HT-29 (cell line): ENCODE measurements at places on chromosomes 12 and 14. TPM values are rescaled to one million over a fixed set of nuclear protein-coding genes. Genes with fewer than 3 reads are reported as not detected.

- DNase-seq = no peak
These were observed 65.6 kb downstream of the FERMT2 start for GRCh38 chr14:52885230-52885629.

DNA sequence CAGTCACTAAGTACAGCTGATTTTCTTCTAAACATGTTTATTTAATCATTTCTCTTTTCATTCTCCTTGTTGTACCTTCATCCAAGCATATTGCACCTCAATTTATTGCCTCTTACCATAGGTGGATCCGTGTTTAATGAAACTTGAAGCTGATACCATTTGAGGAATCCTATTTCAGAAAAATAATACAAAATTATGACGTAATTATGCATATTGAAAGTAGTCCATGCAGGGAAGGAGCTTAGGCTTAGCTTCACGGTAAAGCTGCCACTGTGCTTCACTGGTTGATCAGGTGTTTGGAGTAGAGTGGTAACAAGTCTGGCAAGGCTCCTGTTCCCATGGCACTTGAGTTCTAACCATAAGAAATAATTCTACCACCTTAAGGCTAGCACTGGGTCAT lies 61.0 kb upstream of the CLEC14A start:
- DNase-seq = no peak

GRCh38 chr12:75553836-75554555 lies 42.6 kb upstream of the KRR1 start:
- no peak for DNase-seq

DNA sequence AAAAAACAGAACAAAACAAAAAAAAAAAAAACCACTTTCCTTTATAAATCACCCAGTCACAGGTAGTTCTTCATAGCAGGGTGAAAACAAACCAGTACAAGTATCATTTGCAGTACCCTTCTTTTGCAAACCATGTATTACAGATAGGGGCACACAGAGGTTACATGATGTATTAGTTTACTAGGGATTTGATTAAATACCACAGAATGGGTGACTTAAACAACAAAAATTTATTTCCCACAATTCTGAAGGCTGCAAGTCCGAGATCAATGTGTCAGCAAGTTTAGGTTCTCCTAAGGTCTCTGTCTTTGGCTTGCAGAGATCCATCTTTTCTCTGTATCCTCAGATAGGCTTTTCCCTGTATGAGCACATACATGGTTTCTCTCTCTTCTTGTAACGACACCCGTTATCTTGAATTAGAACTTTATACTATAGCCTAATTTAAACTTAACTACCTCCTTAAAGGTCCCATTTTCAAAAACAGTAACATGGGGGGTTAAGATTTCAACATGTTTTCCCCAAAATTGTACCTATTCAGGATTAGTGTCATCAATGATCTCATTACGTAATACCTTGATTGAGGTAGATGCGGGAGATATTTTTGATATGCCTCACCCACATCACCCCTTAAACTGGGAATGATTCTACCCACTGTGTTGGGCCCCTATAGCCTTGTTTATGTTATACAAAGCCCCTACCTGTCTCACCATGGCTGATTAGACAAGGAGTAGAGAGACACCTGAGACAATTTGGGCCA lies 3.5 kb upstream of the CEP128 start:
- no peak for DNase-seq

GRCh38 chr14:99312106-99312505 lies 40.1 kb upstream of the BCL11B start:
- DNase-seq = no peak

GRCh38 chr12:4431866-4432265 lies 13.7 kb downstream of the FGF6 start:
- no peak for DNase-seq

DNA sequence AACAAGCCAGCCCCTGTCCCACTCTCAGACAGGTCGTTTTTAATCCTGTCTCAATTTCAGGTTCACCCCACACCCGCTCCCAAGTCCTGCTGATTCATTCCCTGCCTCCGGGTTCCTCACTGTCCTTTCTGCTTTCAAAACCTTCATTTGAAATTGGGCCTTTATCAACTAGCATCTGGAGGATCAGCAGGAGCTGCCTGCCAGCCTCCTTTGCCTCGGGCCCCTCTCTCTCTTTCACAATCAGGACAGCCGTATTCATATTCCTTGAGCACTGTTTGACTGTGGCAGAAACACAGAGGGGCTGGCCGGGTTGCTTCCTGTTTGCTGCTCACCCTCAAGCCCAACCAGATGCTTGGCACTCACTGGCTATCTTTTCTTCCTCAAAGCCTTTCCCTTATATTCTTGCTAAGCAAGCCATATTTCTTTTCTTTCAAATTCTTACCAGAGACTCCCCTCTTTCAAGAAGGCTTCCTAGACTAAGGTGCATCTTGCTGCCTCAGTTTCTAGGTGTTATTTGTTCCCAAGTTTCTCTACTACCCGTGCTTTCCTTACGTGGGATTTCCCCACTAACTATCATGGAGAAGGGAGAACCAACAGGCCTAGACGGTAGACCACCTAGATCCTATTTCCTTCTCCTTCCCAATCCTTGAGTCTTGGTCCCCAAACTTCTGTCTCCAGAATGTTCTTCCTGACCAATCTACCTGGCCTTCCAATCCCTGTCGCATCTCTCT lies 3.0 kb downstream of the GALNT6 start:
- no peak for DNase-seq

- no peak for DNase-seq
These were observed at the start of gene ARHGAP9 for GRCh38 chr12:57479376-57480115. TSS of gene ARHGAP9 (minus strand) at chr12:57479866. CDS start at chr12:57479406, 460 bp downstream.

DNA sequence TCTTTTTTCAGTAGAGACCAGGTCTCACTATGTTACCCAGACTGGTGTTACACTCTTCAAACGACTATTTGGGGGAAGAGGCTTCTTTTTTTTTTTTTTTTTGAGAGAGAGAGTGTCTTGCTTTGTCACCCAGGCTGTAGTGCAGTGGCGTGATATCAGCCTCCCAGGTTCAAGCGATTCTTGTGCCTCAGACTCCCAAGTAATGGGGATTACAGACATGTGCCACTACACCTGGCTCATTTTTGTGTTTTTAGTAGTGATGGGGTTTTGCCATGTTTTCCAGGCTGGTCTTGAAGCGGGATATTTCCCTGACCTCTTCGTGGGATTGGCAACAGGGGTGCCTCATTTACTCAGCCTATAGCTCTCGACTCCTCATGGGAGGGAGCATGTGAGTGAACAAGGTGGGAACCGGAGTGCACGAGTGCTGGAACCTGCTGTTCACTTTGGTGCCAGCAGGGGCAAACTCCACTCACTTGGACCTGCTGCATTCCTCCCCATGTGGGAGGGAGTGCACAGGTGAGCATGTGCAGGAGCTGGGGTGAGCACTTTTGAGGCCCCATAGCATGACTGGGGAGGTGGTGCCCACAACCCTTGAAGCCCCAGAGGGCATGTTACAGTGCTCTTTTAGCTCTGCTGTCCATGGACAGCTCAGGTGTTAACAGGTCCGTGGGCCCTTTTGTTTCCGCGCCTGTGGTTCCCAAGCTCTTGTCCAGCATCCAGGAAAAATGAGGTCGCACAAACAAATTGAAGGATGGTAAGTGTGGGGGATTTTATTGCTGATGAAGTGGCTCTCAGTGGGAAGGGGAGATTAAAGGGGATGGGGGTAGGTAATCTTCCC lies 79.1 kb upstream of the HECTD1 start:
- DNase-seq = peak; percentile 52

DNA sequence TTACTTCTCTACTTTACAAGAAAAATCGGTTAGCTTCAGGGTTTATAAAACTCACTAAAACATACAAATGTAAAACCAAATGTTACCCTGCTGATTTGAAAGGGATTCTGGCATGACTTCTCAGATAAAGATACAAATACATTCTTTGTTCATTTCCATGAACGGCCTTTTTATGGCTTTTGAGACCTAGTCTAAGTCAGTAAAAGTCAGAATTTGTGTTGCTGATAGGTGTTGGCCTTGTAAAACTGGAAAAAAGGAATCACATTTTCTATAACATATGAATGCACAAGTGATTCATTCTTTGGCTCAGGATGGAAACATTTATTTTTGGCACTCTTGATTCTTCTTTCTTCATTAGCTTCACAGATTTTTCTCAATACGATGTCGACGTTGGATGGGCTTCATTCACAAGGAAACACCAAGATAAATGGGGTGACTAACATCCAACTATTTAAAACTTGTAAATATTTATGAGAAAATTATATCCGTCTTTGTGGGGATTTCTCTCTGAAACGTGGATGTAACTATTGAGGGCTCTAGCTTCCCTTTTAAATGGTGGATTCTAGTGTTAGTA lies 27.0 kb upstream of the CPM start:
- no peak for DNase-seq

GRCh38 chr12:102567031-102567985 lies 86.9 kb upstream of the IGF1 start:
- peak; percentile 29 for DNase-seq

- DNase-seq = no peak
These were observed 75.3 kb upstream of the ZDHHC17 start for GRCh38 chr12:76688631-76689030.

- DNase-seq = no peak
These were observed 114.0 kb downstream of the MSRB3 start for GRCh38 chr12:65392491-65392890.

DNA sequence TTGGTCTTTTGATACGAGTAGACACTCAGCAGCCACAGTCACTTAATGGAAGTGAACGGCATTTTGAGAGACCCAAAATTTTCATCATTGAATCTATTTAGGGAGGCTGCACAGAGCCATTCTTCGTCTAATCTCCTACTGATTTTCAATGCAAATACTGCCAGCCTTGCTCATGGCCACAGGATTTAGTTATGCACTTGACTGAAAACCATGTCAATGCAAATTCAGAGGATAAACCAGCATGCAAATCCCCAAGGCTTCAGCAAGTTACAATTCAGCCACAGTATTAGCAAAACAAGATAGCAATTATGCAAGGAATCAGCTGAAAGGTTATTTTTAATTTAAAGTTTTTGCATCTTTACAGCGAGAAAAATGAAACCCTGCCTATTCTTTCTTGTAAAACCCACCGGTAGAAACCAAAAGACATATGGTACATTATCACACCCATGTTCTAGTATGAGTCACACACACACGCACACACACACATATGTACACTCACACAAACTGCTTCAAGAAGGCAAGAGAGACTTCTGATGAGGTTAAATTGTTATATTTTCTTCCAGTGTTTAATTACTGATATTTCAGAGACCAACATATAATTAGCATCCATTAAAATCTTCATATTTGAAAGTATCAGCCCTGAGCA lies 985.3 kb upstream of the FLRT2 start:
- no peak for DNase-seq

- DNase-seq = no peak
These were observed 208.7 kb downstream of the RBM19 start for GRCh38 chr12:113757221-113758002.

DNA sequence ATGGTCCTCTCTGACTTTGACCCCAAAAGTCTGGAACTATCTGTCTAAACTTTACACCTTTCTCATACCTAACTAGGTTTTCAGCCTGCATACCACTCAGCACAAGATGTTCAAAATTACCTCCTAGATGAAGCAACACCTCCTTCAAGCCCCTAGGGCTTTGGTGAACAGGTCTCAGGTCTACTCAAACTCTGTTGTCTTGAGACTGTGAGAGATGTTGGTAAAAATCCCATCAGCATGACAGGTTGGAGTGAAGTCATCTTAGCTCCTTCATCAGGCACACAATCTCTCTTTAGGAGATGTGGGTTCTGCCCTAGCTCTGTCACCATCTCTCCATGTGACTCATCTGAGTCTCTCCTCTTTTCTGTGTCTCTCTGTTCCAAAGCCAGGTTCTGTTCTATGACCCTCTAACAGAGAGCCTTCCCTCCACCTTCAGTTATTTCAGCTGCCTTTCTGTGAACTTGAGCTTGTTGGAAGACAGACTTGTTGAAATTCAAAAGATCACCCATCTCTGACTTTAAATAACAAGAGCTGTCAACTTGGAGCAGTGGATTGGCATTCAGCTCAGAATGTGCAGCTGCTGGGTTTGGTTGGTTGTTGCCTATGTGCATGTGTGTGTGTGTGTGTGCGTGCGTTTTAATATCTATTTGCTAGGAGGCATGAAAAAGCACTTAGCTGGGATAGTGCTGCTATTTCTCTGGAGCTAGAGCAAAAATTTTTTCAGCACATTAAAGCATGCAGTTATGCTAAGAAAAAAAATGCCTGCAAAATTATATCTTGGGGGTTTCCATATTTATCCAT lies 130.7 kb downstream of the CRACR2A start:
- DNase-seq = no peak

DNA sequence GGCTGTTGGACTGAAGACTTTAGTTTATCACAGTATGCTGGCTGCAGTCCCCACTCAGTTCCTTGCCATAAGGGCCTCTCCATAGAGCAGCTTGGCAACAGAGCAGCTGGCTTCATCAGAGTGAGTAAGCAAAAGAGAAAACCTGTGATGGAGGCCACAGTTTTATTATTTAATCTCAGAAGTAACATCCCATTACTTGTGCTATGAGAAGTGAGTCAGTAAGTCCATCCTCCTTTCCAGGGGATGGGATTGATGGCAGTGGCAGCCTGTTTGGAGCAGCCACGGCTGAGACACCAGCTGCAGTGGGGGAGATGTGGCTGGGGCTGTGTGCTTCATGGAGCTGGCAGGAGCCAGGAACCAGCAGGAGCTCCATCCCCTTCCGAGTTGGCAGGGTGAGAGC lies 138.5 kb upstream of the SRRM4 start:
- no peak for DNase-seq

C12orf50 gene
- total RNA-seq = not detected in 2 replicates

KITLG gene
- 37.8 and 42.1 TPM in 2 replicates for total RNA-seq

OR4K17 gene
- total RNA-seq = not detected in 2 replicates

KRT82 gene
- total RNA-seq = not detected in 2 replicates

KRT7 gene
- 3.8 and 11.9 TPM in 2 replicates for total RNA-seq

GRIN2B gene
- total RNA-seq = 0.08 and 0.29 TPM in 2 replicates

IAPP gene
- total RNA-seq = not detected in 2 replicates

DEPDC4 gene
- 0.23 and 1.1 TPM in 2 replicates for total RNA-seq

ARID2 gene
- 10.0 and 11.1 TPM in 2 replicates for total RNA-seq
